A549 (cell line): ENCODE measurements at places on chromosomes 6 and 20.

GRCh38 chr6:106162921-106163320, 76.8 kb downstream of the PRDM1 start:
- no peak for DNase-seq

DNA sequence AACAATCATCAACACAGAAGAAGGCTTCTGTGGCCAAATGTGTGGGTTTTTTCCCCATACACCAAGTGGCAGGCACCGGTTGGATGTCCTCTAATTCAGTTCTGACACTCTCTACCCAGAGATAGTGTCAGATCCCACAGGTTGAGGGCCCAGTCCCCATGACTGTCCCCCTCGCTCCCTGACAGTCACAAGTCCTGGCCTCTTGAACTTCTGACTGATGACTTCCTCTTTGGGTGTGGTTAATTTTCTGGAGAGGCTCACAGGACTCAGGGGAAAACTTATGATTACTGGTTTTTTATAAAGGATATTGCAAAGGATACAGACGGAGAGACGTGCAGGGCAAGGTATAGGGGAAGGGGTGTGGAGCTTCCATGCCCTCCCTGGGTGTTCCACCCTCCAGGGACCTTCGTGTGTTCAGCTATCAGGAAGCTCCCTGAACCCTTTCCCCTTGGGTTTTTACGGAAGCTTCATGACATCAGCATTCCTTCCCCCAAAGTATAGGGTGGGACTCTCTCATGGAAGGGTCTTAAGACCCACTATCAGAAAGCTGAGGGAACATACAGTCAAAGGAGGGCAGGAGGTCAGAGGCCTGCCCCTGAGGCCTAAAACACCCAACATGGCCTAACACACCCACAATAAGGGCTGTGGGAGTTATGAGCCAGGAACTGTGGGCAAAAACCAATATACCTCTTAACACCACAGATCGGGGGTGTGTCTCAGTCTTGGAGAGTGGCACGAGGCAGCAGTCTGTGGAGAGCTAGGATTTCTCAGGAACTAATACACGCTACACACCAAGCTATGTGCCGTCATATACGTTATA, 33.3 kb downstream of the FARS2 start:
- DNase-seq, result no peak

GRCh38 chr20:37492945-37493344, 28.1 kb upstream of the NNAT start:
- no peak for DNase-seq

GRCh38 chr6:4668271-4669179, 107.7 kb upstream of the CDYL start:
- DNase-seq, result no peak

DNA sequence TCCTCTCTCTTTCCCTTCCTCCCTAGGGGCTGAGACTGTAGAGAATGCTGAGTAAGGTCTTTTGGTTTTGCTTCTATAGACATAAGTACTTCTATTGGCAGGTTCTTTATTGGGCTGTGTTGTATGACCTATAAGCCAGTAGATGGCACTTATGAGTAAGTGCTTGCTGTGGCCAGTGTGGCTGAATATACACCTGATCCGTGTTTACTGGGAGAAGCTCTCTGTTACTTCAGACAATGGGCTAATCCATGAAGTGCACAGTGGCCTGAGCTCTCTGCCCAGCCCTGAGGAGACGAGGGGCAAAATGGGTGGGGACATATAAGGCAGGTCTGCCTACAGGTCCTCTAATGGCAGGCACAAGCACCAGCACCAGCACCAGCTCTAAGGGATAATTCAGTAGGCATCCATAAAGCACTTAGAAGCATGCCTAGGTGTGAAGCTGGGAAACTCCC, 610.3 kb downstream of the RNF144B start:
- peak; percentile 5 for DNase-seq

GRCh38 chr6:109194880-109195279, 99.6 kb downstream of the CEP57L1 start:
- DNase-seq, result no peak

GRCh38 chr20:57594092-57594951, 25.9 kb downstream of the ZBP1 start:
- peak; percentile 46 for DNase-seq

DNA sequence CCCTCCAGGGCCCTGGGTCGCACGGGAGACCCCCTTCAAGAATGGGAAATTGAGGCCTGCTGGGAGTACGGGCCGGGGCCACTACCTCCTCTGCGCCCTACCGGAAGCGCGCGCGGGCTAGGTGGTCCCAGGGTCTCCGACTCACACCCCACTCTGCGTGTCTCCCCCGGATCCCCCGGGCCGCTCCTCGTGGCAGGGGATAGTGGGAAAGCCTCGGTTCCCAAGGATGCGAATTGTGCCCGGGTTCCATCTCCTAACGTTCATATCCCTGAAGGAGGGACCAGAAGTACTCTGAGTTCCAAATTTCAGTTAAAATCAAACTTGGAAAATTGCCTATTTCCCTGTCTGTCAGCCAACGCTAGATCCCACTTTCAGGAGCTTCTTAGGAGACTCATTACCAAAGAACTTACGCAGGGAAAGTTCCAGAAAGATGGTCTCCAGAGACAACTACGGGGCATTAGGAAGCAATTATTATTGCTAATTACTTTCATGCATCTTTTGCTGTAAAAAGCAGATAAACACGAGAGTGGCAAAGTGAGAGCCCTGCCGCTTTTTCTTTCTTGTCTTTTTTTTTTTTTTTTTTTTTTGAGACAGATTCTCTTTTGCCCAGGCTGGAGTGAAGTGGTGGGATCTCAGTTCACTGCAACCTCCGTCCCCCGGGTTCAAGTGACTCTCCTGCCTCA, 858 bp downstream of the FAM83D start:
- DNase-seq, result peak; percentile 10

- no peak for DNase-seq
Measured at GRCh38 chr6:37761554-37762271, 57.8 kb upstream of the ZFAND3 start.

DNA sequence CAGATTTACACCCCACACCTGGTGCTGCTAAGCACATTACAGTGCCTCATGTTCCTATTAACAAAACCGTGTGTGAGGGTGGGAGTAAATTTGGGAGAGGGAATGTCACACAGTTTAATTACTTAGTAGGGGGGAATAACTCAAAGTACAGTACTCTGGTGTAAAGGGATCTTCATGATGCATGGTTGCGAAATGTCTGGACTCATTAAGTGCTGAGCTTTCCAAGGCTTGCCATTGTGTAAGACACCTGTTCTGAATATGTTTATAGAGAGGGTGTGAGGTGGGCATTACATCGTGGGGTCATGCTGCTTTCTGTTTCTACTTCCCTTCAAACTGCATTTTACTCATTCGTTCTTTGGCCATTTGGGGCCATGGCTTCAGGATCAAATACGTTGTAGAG, 181.2 kb downstream of the ADGRG6 start:
- no peak for DNase-seq

DNA sequence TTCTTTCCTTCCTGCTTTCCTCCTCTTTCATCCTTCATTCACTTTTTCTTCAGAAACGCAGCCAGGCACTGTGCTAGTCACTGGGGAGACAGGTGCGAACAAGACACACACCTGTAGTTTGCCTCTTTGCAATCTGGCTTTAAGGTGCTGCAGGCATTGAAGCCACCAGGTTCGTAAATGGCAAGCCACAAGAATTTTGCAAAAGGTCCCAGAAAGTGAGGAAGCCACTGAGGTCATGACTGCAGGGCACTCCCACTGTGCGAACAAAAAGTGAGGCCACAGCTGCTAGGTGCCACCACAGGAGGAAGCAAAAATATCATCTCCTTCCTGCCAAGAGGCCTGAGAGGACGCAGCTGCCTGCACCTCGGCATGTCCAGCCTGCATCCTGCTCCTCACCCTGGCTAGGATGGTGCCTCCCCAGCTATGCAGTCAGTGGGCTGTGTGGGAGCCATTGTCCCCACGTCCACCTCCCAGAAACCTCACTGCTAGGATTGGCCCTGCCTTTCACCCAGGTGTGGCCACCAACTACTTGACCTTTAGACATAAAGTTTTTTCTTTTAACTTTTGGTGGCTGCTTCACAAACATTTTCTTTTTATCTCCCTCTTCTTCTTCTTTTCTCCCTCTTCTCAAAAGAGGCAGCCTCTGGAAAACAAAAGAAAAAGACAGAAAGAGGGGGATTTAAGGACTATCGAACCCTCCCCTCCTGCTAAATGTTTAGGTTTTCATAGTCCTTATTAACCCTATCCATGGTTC, 230.8 kb downstream of the BCAS1 start:
- DNase-seq, result no peak

DNA sequence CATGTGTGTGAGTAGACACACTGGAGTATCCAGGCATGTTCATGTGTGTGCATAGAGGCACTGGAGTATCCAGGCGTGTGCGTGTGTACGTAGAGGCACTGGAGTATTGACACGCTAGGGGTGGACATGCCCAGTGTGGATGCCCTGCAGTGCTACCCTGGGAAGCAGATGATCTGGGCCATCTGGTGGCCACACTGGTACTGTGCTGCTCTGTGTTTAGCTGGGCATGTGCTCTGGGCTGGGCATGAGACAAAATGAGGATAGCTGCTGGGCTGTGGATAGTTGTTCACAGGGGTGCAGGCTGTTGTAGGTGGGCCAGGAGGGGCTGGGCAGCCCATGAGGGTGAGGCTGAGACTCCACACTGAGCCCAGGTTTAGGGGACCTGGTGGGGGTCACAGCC, 24.0 kb upstream of the NPBWR2 start:
- DNase-seq, result peak; percentile 68

GRCh38 chr6:94254689-94255088, 835.3 kb upstream of the EPHA7 start:
- peak; percentile 6 for DNase-seq
